Endothelial cell (in vitro differentiated cells): ENCODE measurements at places on chromosomes 4 and X.

DNA sequence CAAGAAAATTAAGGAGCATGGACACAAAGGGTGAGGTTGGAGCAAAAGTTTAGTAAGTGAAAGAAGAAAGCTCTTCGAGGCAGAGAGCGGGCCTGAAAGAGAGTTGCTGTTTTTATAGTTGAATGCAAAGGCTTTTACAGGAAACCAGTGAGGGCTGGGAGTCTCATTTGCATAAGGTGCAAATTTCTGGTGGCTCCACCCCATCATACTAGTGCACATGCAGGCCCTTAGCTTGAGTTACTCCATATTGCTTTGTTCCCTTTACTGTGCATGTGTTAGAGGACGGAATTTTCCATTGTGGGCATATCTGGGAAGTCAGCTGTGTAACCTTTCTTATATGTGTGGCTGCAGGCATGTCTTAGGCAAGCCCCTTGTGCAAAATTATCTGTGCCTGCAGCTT, 48.0 kb downstream of the CPE start:
- H3K27ac ChIP-seq, result no peak overlapping the region
- no peaks in the 10 kb centered on the region for H3K36me3 ChIP-seq
- no peak overlapping the region for H3K4me3 ChIP-seq
- DNase-seq, result no peak

GRCh38 chrX:68710870-68711576, 63.6 kb downstream of the STARD8 start:
- H3K4me1 ChIP-seq, result peaks cover 32% of the 10 kb centered on the region
- H3K27ac ChIP-seq, result no peak overlapping the region
- H3K27me3 ChIP-seq, result peaks cover 6% of the 10 kb centered on the region
- peak overlapping the region; percentile 53 for H3K4me3 ChIP-seq
- no peak for DNase-seq

DNA sequence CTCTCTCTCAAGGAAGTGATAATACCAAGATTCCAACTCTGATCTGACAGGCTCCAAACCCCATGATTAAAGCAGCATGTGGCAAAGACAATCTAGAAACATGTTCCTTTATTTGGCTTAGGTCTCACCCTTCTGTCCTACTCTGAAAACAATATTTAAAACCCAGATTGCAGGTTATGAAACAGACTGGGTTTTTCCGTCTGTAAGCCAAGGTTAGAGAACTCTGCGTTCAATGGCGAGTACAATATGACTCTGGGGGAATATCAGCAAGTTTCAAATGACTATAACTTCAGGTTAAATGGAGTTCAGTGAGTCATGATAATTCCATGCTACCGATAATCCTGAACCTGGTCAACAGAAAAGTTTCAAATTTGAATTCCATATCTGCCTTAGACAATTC, 50.8 kb downstream of the ANAPC10 start:
- no peak overlapping the region for H3K27ac ChIP-seq
- H3K4me1 ChIP-seq, result peaks cover 4% of the 10 kb centered on the region
- H3K27me3 ChIP-seq, result no peaks in the 10 kb centered on the region
- no peak for DNase-seq

DNA sequence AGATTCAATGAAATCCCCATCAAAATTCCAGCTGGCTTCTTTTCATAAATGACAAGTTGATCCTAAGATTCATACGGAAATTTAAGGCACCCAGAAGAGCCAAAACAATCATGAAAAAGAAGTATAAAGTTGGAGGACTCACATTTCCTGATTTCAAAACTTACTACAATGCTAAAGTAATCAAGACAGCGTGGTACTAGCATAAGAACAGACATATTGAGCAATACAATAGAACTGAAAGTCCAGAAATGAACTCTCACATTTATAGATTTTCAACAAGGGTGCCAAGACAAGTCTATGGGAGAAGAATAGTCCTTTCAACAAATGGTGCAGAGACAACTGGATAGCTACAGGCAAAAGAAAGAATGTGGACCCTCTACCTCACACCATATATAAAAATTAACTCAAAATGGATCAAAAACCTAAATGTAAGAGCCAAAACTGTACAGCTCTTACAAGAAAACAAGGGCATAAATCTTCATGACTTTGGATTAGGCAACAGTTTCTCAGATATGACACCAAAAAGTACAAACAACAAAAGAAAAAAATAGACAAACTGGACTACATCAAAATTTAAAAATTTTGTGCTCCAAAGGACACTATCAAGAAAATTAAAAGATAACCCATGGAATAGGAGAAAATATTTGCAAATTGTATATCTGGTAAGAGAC, 28.5 kb downstream of the SASH3 start:
- no peaks in the 10 kb centered on the region for H3K27me3 ChIP-seq
- no peak overlapping the region for H3K27ac ChIP-seq
- DNase-seq, result no peak

DNA sequence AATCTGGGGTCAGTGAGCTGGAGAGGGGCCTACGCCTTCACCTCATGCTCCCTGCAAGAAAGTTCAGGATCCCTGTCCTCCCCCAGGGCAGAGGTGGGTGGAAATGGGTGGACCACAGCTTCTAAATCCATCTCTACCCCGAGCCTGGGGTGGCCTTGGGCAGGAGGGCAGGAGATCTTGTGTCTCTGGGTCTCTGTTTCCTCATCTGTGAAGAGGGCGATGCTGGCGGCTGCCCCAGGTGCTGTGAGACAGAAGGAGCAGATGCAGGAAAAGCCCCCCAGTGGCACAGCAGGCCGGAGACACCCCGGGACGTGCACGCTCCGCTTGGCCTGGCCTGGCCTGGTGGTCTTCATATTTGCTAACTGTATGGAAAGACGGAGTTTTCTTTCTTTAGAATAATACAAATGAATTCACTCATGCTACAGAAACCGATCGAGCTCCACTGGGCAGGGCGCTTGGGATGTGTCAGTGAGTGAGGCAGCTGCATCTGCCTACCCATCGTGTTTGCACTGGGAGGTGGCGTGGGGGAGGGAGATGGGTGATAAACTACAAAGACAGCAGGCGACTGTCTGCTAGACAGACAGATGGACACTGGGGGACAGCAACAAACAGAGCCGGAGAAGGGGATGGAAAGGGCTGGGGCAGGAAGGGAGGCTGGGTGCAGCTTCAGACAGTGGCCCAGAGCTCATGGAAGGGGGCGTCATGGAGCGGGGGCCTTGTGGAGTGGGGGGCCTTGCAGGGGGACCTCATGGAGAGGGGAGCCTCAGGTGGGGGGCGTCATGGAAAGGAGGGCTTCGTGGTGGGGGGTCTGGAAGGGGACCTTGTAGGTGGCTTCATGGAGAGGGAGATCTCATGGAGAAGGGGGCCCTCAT, 136.2 kb downstream of the CPZ start:
- no peak for DNase-seq
- no peak overlapping the region for H3K27ac ChIP-seq
- no peaks in the 10 kb centered on the region for H3K36me3 ChIP-seq
- peaks cover 14% of the 10 kb centered on the region for H3K4me1 ChIP-seq
- H3K4me3 ChIP-seq, result no peak overlapping the region
- no peaks in the 10 kb centered on the region for H3K27me3 ChIP-seq

GRCh38 chrX:11757397-11757718, 679 bp upstream of the MSL3 start:
- no peak overlapping the region for H3K27ac ChIP-seq
- H3K4me3 ChIP-seq, result peak overlapping the region; percentile 42
- H3K27me3 ChIP-seq, result peaks cover 6% of the 10 kb centered on the region
- no peak for DNase-seq
- H3K36me3 ChIP-seq, result no peaks in the 10 kb centered on the region

- H3K36me3 ChIP-seq, result no peaks in the 10 kb centered on the region
- no peak overlapping the region for H3K4me3 ChIP-seq
- peaks cover 3% of the 10 kb centered on the region for H3K4me1 ChIP-seq
- no peaks in the 10 kb centered on the region for H3K27me3 ChIP-seq
- no peak overlapping the region for H3K27ac ChIP-seq
These were observed 4.9 kb downstream of the CXCL6 start for GRCh38 chr4:73841243-73841925.

DNA sequence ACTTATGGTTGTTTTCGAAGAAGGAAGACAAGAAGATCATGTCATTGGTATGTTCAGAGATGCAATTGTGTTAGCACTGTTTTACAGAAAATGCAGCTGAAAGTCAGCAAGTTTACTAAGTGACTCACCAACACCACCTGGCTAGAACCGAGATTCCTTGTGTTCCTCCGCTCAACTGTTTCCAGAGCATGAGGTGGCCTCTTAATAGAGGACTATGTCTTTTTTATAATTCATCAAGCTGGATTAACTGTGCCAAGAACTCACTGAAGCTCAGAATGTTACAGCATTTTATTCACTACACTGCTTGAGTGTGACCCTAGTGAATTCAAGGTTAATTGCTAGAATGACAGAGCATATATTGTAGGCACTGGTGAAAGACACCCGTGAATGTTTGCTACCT, 1573.5 kb upstream of the TENM3 start:
- no peak for DNase-seq
- H3K27me3 ChIP-seq, result peaks cover 1% of the 10 kb centered on the region
- H3K4me3 ChIP-seq, result no peak overlapping the region

GRCh38 chr4:17723648-17724047, 57.8 kb downstream of the FAM184B start:
- no peak overlapping the region for H3K4me3 ChIP-seq
- no peak for DNase-seq
- H3K4me1 ChIP-seq, result no peaks in the 10 kb centered on the region
- no peaks in the 10 kb centered on the region for H3K27me3 ChIP-seq
- H3K36me3 ChIP-seq, result peaks cover 13% of the 10 kb centered on the region

DNA sequence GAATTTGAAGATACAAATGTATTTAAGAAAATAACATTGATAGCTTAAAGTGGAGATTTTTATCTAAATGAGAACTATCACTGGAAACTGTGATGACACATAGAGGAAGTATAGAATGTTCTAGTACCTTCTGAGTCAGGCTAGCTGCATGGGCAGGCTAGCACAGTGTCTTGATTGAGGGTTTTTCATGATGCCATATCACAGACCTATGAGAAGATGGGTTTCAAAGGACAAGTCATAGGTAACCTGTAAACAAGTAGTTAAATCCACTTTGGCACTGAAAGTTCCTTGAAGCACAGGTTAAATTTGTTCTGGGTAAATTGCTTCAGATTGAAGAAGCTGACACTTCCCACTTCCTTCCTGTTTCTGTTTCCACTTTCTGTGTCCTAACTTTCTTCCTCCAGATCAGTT, 48.2 kb upstream of the CDKN2AIP start:
- H3K36me3 ChIP-seq, result peaks cover 4% of the 10 kb centered on the region
- H3K4me3 ChIP-seq, result no peak overlapping the region
- no peak overlapping the region for H3K27ac ChIP-seq
- peaks cover 16% of the 10 kb centered on the region for H3K27me3 ChIP-seq

DNA sequence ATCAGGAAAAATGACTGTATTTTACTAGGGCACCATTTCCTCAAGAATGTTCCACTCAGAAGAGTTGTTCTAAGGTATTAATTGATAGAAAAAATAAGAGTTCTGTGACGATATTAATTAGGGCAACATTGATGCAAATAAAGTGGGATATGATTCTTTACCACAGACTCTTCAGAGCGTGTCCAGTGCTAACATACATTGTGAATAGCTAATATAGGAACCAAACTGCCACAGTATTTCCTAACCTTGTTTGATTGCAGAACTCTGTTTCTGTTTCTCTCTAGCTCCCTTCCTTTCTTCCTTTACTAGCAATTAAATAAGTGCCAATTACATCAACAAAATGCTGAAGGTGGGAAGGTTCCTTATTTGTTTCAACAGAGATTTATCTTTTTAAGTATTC, 154.1 kb upstream of the CPEB2 start:
- H3K27me3 ChIP-seq, result no peaks in the 10 kb centered on the region
- no peak overlapping the region for H3K27ac ChIP-seq
- H3K4me1 ChIP-seq, result no peaks in the 10 kb centered on the region
- H3K4me3 ChIP-seq, result no peak overlapping the region
- no peaks in the 10 kb centered on the region for H3K36me3 ChIP-seq

GRCh38 chr4:94354474-94354896, 11.8 kb upstream of the HPGDS start:
- peak overlapping the region; percentile 89 for H3K27ac ChIP-seq
- H3K4me3 ChIP-seq, result no peak overlapping the region
- H3K27me3 ChIP-seq, result peaks cover 3% of the 10 kb centered on the region
- peaks cover 14% of the 10 kb centered on the region for H3K4me1 ChIP-seq
- no peaks in the 10 kb centered on the region for H3K36me3 ChIP-seq

GRCh38 chr4:30865691-30866090, 145.5 kb downstream of the PCDH7 start:
- peaks cover 6% of the 10 kb centered on the region for H3K4me1 ChIP-seq
- H3K27ac ChIP-seq, result no peak overlapping the region
- H3K4me3 ChIP-seq, result no peak overlapping the region
- DNase-seq, result no peak

DNA sequence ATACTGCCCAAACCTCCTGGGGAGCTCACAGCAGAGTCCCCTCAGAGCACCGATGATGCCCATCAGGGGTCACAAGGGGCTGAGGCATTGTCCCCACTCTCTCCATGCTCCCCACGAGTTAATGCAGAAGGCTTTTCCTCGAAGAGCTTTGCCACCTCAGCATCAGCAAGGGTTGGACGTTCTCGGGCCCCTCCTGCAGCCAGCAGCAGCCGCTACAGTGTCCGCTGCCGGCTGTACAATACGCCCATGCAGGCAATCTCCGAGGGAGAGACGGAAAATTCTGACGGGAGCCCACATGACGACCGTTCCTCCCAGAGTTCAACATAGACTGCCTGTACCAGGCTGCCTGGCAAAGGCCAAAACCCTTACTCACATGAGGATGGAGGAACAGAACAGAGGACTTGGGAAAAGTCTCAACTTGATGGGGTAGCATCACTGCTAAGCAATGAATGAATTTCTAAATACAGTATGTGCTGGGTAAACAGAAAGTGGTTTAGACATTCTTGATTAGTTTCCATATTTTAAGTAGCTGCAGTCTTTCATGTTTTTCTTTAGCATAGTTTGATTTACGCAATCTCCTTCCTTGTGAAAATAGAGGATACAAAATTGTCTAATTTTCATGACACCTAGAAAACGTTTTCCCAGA, 5.0 kb upstream of the SCML1 start:
- no peak overlapping the region for H3K27ac ChIP-seq
- peaks cover 4% of the 10 kb centered on the region for H3K36me3 ChIP-seq
- H3K27me3 ChIP-seq, result peaks cover 1% of the 10 kb centered on the region
- H3K4me1 ChIP-seq, result peaks cover 7% of the 10 kb centered on the region
- H3K4me3 ChIP-seq, result no peak overlapping the region

DNA sequence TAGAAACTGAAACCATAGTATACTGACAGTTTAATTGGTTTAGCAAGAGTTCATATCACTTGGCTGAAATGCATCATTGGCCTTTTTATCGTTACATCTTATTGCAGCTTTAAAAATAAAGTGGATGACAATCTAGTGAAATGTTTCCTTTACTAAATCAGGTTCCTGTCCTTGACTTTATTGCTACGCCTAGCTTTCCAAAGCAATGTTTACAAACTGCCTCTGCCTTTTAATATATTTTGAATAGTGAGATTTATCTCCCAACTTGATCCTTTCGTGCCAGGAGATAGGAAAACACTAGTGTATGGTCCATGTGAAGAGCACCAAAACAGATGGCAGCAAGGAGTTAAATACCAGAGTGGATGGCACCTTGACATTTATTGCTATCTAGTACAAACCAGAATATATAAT, 67.0 kb downstream of the GPC3 start:
- H3K4me3 ChIP-seq, result no peak overlapping the region
- no peaks in the 10 kb centered on the region for H3K36me3 ChIP-seq
- DNase-seq, result no peak
- H3K27me3 ChIP-seq, result peaks cover 1% of the 10 kb centered on the region
- no peak overlapping the region for H3K27ac ChIP-seq
